Naive thymus-derived CD8-positive, alpha-beta T cell (primary cell): ENCODE measurements at places on chromosomes 12 and 14. TPM values are rescaled to one million over a fixed set of nuclear protein-coding genes. Genes with fewer than 3 reads are reported as not detected.

KCNC2 gene
- total RNA-seq: not detected

NKX2-1 gene
- total RNA-seq: not detected

RASAL1 gene
- total RNA-seq: 0.44 TPM

MYRFL gene
- not detected for total RNA-seq

GPR84 gene
- total RNA-seq: not detected

TCHP gene
- 39.1 TPM for total RNA-seq

KRT83 gene
- total RNA-seq: not detected

MYO1A gene
- 0.39 TPM for total RNA-seq

DNA sequence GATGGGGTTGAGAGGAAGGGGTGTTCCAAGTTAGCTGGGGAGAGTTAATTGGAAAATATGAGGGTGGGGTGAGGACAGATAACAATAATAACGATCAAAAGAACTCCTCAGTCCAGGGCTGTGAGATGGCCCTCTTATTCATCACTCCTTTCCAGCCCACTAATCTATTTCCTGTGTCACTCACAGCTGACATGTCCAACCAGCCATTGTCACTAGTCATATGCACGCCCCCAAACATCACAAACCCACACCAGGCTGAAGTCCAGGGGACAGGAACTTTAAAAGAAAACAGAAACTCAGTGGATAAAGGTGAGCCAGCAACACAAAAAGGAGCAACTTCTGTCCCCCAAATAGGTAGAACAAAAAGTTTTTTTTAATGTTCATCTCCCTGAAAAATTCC lies 911 bp downstream of the CALCOCO1 start:
- no peak for DNase-seq

DNA sequence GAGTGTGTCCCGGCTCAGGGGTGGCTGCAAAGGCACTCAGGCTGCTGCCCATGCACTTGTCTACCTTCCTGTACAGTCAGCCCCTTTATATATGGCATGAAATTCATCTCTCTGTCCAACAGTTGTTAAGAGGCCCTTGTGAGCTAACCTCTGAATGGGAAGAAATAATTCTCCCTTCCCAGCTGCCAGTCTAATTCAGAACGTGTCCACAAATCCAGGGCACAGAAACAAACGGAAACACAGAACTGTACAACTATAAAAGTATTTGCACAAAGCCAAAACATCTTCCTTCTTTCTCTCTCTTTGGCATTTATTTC lies 849 bp downstream of the KRT5 start:
- DNase-seq: no peak

DNA sequence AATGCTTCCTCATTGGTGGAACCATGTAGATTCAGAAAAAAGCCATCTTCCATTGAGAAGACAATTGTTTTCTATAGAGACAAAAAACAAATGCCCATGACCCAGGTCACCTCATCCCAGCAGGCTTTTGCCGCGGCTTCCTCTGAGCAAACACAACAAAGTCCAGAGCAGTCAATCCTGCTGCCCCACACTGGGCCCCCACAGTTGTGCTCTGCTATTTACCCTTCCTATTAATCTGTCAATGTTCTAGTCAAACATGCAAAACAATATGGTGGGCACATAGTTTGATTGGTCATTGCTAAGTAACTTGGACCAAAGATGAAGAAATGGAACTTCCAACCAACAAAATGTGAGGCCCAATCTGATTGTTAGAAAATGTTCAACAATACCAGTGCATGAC lies 20.7 kb downstream of the C12orf42 start:
- no peak for DNase-seq

DNA sequence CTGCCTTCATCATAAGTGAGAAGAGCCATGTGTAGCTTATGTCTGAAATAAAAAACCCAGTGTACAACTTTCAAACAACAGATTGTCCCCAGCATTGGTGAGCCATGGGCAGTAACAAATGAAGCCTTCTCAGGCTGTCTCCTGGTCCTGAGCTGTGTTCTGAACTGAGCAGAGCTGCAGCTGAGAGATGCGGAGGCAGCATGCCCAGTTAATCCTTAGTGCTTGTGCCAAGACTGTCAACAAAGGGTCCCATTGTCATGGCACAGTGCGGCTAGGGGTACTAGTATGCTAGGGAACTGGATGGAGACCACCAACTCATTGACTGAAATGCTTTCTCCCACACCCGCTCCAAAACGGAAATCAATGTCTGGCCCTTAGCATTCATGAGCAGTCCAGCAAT lies 154.3 kb downstream of the RMST start:
- no peak for DNase-seq

GRCh38 chr12:6494968-6495367 lies 1.1 kb downstream of the NCAPD2 start:
- DNase-seq: no peak

DNA sequence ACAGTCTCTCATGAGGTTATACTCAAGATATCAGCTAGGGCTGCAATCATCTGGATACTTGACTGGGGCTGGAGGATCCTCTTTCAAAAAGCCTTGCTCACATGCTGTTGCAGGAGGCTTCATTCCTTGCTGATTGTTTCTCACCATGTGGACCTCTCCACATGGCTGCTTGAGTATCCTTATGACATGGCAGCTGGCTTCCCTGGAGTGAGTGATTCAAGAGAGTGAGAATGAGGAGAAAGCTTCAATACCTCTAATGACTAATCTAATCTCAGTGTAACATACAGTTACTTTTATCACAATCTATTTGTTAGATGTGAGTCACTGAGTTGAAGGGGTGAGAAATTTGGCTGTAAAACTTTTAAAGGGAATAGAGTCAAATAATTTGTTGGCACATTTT lies 14.4 kb upstream of the SDR39U1 start:
- DNase-seq: no peak

GRCh38 chr12:63870838-63871237 lies 26.3 kb downstream of the SRGAP1 start:
- DNase-seq: no peak

GRCh38 chr14:77667331-77667730 lies 40.5 kb downstream of the ALKBH1 start:
- no peak for DNase-seq

DNA sequence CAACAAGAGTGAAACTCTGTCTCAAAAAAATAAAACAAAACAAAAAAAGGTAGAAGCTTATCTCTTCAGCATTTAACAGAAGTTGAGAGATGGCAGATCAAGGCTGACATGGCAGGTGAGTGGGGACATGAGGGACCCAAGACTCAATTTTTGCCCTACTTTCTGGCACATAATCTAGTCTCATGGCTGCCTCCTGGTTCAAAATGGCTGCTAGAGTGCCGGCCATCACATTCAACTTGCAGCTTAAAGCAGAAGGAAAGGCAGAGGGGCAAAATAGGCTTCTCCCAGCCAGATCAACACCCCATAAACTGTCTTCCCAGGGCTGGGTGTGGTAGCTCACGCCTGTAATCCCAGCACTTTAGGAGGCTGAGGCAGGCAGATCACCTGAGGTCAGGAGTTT lies 784.9 kb downstream of the MED13L start:
- no peak for DNase-seq

GRCh38 chr14:31414190-31414833 lies 6.0 kb downstream of the HEATR5A start:
- no peak for DNase-seq

DNA sequence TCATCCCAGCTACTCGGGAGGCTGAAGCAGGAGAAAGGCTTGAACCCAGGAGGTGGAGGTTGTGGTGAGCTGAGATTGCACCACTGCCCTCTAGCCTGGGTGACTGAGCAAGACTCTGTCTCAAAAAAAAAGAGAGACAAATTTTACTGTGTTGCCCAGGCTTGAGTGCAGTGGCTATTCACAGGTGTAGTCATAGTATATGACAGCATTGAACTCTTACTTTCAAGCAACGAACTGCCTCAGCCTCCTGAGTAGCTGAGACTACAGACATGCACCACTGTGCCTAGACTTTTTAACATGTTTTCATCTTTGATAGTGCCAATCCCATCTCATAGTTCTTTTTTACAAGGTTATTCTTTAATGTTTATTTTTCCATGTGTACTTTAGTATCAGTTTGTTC lies 13.7 kb downstream of the ARID2 start:
- no peak for DNase-seq

DNA sequence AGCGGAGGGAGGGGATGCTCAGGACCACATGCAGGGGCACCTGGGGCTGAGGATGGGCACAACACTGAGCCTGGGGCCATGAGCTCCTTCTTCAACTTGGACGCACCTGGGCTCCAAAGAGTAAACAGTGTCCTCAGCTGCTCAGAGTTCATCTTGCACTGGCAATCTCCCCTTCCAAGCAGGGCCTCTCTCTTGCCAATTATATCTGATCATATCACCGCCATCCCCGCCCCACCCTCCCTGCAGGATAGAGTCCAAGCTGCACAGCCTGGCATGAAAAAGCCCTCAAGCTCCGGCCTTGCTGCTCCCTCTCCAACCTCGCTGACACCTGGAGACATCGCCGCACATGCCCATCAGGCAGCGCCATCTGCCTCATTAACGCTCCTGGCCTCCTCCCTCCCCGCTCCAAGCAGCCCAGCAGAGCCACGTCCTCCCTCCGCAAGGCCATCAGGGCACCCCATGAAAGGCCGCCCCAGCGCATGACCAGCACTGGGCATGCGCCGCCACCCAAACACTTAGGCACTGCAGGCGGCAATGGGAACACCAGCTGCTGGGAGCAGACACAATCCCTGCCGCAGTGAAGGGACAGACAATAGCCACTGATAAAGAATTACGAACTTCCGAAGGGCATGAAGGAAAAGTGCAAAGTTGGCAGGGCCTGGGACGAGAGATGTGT lies 88.8 kb downstream of the CHGA start:
- no peak for DNase-seq

DNA sequence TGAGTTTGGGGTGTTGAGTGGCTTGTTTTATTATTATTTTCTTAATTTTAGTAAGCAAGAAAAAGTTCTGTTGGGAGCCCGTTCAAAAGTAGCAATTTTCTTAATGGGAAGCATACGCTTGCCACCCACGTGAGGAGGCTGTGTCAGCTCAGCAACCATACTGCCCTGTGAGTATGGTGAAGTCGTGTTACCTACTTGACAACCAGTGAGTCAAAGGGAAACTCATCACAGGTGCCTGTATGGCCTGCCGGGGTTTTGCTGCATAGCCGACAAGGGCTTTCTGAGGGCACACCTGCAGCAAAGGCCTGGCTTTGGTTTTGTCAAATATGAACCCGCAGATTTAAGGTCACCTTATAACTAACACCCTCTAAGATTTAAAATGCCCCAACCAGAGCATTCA lies 31.1 kb downstream of the PITPNM2 start:
- no peak for DNase-seq

DNA sequence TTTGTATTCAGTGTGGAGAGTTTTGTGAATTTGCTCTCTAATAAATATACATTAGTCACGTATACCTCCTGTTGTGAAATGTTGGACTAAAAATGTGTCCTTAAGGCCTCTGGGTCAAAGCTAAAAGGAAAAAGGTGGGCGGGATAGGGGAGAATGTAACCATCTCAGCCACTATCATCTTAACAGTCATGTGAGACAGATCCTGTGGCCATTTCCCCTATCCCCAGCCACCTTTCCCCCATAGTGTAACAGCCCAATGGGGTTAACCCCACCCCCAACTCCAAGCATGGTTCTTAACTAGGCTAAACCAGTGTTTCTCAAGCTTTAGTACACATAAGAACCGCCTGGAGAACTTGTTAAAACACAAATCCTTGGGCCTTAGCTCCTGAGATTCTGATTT lies 6.5 kb upstream of the ITPR2 start:
- no peak for DNase-seq

- no peak for DNase-seq
These were observed 208.7 kb downstream of the RBM19 start for GRCh38 chr12:113757221-113758002.

DNA sequence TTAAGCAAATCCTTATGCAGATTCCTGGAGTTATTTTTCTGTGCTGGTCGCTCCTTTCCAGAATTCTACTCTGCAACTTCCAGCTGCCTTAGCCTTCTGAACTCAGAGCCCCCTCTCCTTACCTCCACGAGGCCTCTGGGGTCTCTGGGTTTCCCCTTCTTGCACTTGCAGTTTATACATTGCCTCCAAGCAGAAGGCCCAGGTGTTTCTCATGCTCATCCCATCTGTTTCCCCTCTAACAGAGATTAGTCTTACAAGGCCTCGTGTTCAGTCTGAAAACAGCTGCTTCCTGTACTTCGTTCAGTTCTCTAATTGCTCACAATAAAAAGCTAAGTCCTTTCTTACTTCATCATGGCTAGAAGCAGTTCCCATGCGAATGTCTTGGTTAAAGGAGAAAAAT lies 134.4 kb upstream of the FGD4 start:
- DNase-seq: no peak

GRCh38 chr12:74429535-74429934 lies 108.1 kb upstream of the ATXN7L3B start:
- DNase-seq: no peak

- no peak for DNase-seq
These were observed 37.9 kb downstream of the PITPNM2 start for GRCh38 chr12:123113026-123113425.

DNA sequence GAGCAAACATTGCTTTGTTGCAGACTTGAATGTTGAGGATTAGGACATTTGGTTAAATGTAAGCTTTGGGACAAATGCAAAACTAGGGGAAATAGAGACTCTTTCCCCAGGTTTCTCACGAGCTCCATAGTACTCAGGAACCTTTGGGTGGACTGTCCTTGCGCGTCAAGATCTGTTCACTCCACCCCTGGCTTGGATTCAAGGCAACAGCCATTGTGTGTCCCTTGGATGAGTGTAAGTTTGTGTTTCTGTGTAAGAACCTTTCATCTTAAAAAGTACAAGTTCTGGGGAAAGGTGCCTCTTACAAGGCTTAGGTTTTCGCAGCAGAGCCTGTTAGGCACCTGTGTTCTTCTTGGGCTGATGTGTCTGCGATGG lies 3.7 kb downstream of the SUSD6 start:
- DNase-seq: no peak

DNA sequence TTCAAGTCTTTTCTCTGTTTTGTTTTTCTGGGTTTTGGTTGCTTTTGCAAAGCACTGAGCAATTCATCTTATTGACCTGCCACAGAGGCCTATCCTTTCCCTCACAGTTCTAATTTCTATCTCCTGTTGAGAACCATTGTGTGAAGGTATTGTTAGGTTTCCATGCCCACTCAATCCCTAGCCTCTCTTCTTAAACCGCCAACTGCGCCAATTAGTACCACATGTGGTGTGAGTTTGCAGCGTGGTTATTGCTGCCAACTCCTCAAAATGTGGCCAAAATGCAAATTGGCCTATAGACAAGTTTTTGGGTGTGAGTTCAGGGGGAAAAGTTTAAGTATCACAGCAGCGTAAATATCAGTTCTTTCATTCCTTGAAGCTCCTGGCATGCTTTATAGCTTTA lies 232.6 kb downstream of the FLRT2 start:
- no peak for DNase-seq

DNA sequence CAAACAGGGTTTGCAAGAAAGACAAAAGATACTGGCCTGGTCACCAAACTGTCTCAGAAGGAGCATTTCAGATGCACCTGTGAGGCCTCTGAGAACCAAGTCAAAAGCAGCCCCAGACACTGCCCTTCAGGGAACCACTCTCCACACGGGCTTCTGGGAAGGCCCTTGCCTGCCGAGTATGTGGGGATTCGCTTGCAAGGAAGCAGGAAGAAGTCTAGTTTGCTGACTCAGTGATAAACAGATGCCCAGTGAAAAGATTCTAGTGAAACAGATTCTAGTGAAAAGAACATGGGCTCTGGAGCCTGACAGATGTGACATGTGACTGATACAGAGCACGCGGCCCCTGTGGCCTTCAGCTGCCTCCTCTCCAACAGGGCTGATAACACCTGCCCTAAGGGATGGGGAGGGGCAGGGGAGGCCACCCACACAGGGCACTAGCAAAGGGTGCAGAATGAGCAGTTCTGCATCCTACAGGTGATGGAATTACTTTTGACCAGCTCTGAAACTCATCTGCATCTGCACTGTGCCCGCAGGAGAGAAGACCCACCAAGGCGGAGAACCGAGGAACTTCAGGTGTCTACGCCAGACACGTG lies 19.1 kb downstream of the AMN start:
- DNase-seq: no peak
